ENCODE measurements at places on chromosomes 1 and 21. TPM values are rescaled to one million over a fixed set of nuclear protein-coding genes. Genes with fewer than 3 reads are reported as not detected.

Gene TTC22
- 3.4 TPM for total RNA-seq

Gene TPTE
- total RNA-seq, result not detected

Gene FTCD
- total RNA-seq, result 580 TPM

Gene DIP2A
- 13.3 TPM for total RNA-seq

Gene DCST2
- 0.74 TPM for total RNA-seq

Gene NEXN
- 3.9 TPM for total RNA-seq

Gene MIS18A
- total RNA-seq, result 2.4 TPM

Gene VWA1
- 62.2 TPM for total RNA-seq

Gene RHD
- total RNA-seq, result not detected

- no peak for DNase-seq
Measured at GRCh38 chr1:29470788-29471119, 234.4 kb downstream of the PTPRU start.

- DNase-seq, result no peak
Measured at GRCh38 chr1:13456904-13457532, 46.8 kb downstream of the PRAMEF20 start.

DNA sequence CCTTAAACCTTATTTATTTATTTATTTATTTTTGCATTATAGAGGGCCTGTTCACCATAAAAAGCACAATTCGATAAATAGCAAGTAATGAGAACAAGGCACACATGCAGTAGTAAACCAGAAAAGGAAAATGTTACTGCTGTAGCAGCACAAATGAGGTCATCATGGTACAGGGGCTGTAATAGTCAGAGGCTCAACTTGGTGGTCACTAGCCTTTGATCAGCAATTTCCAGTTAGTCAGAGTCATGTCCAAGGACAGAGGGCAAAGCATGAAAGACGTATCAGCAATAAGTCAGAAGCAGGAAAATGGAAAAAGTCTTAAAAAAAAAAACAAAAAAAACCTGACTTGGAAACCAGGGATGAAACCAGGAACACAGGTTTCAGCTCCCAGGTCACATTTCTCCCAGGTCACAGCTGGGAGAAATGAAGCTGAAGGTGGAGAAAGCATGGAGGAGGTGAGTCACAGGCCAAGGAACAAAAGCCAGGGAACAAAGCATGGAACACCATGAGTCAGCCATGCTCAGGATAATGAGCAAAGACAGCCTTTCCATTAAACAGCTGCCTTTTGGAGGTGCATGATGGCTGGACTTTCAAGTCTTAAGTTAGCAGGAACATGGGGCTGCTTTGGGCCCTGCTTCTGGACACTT is 556.3 kb downstream of the LTN1 start:
- DNase-seq, result no peak

GRCh38 chr1:206953126-206953525 is 6.9 kb upstream of the PIGR start:
- DNase-seq, result no peak

DNA sequence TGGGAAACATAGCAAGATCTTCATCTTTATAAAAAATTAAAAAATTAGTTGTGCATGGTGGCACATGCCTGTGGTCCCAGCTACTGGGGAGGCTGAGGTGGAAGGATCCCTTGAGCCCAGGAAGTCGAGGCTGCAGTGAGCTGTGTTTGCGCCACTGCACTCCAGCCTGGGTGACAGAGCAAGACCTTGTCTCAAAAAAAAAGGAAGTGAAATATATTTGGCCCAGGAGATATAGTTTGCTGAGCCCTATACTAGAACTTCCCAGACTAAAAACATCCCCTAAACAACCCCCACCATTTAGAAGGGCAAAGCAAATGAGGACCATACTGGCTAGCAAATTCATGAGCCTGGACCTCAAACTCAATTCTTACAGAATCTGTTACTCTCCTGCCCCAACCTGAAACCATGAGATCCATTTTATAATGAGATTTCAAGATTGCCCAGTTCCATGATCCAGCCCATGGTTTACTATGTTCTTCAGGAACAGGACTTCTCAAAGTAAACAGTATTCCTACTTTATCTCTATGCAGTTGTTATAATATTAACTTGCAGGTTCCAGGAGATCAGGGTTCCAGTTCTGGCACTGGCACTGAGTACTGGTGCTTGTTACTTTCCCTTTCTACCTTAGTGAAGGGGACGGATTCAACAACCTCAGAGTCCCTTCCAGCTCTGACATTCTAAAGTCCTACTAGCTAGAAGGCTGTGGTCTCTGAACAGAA is 48.9 kb upstream of the TADA1 start:
- no peak for DNase-seq

DNA sequence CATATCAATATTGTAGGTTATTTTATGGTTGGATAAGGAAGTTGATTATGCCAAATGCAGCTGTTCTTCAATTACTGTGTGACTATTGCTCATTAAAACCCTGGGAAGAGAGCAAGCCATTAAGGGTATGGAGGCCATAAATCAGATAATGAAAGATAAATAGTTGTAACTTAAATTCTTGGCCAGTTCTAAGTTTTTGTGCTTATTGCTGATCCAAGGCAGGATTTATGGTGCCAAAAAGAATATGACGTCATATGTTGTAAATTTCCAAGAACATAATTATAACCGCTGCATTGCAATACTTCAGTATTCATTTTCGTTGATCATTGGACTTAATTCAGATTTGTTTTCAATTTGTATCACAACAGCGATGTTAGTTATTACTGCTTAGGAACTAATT is 211.6 kb downstream of the LRRC40 start:
- DNase-seq, result no peak

DNA sequence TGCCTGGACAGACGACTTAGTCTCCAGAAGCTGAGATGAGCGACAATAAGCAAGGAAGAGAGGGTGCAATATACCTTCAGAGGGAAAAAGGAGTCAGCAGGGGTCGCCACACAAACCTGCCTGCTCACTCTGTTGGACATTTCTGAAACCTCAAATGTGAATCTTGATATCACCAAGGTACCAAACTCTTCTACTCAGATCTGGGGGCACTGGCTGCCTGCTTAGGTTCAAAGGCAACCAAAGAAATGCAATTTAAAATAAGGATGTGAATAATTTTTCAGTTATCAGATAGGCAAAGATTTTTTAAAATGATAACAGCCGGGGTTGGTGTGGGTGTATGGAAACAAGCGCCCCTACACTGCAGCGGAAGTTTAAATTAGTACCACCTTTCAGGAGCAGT is 164.2 kb downstream of the HIVEP3 start:
- no peak for DNase-seq

DNA sequence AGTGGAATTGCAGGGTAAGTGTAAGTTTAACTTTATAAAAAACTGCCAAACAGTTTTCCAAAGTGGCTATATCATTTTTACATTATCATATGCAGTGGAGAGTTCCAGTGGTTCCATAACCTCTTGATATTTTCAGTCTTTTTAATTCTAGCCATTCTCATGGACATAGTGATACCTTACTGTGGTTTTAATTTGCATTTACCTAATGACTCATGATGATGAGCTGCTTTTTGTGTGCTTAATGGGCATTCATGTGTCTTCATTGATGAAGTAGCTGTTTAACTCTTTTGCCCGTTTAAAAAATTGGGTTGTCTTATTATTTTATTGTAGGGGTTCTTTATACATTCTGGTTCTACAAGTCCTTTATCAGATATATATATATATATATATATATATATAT is 29.4 kb downstream of the SNX27 start:
- DNase-seq, result no peak

GRCh38 chr1:37945743-37946702 is 830 bp downstream of the INPP5B start:
- DNase-seq, result peak; percentile 71

DNA sequence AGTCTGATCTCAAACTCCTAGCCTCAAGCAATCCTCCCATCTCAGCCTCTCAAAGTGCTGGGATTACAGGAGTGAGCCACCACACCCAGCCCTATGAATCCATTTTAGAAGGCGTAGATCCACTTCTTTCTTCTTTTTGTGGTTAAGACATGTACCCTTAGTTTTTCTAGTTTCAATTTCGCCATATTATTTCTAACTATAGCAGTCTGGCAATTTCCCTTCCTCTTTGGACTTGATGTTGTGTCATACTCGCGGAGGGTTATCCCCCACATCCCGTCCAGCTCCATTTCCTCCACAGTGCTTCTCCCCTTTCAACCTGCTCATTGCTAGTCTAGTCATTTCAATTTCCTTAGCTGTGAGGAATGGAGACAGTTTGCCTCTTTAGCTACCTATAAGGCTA is 5.2 kb upstream of the LRRC8D start:
- DNase-seq, result no peak

GRCh38 chr1:153635872-153636271 is 2.0 kb downstream of the CHTOP start:
- peak; percentile 4 for DNase-seq
